ENCODE measurements at places on chromosomes 13 and 19.

DNA sequence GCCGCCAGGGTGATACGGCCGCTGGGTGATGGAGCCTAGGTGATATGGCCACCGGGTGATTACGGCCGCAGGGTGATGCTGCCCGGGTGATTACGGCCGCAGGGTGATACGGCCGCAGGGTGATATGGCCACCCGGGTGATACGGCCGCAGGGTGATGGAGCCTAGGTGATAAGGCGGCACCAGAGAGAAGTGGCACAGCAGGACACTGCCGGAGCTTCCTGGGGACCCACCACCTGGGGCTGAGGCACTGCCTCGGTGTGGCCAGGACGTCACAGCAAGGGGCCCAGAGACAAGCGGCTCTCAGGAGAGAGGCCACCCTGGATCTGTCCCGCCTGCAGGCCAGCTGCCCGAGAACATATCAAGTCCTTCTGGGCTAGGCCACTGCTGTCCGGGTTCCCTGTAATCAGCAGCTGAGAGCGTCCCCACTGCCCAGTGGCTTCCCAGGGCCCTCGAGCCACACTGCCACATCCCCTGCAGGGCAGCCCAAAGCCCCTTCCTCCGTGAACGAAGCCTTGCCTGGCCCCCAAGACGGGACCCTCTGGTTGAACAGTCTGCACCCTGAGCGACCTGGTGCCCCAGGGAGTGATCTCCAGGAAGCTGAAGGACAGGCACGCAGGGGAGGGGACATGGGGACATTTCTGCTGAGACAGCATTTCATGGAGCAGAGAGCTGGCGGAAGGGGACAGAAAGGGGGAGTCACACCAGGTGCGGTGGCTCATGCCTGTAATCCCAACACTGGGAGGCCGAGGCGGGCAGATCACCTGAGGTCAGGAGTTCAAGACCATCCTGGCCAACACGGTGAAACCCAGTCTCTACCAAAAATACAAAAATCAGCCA, 22.1 kb downstream of the ZNF787 start:
- H3K27ac ChIP-seq, result no peak overlapping the region
- no peak overlapping the region for H3K4me3 ChIP-seq
- H3K36me3 ChIP-seq, result peaks cover 22% of the 10 kb centered on the region
- peaks cover 5% of the 10 kb centered on the region for H3K4me1 ChIP-seq

GRCh38 chr19:7665076-7665475, 3.8 kb upstream of the RETN start:
- DNase-seq, result no peak
- H3K27me3 ChIP-seq, result peaks cover 9% of the 10 kb centered on the region
- H3K4me3 ChIP-seq, result no peak overlapping the region
- H3K27ac ChIP-seq, result no peak overlapping the region
- H3K36me3 ChIP-seq, result no peaks in the 10 kb centered on the region
- H3K4me1 ChIP-seq, result peaks cover 4% of the 10 kb centered on the region

- peaks cover 6% of the 10 kb centered on the region for H3K36me3 ChIP-seq
- H3K27me3 ChIP-seq, result no peaks in the 10 kb centered on the region
- peaks cover under 1% of the 10 kb centered on the region for H3K4me1 ChIP-seq
Observed at GRCh38 chr13:97332742-97333141, 101.2 kb upstream of the RAP2A start.

- no peak overlapping the region for H3K4me3 ChIP-seq
- DNase-seq, result no peak
- H3K4me1 ChIP-seq, result peaks cover 2% of the 10 kb centered on the region
- no peaks in the 10 kb centered on the region for H3K36me3 ChIP-seq
- no peak overlapping the region for H3K27ac ChIP-seq
Observed at GRCh38 chr19:18800636-18801035, 9.5 kb upstream of the COMP start.

DNA sequence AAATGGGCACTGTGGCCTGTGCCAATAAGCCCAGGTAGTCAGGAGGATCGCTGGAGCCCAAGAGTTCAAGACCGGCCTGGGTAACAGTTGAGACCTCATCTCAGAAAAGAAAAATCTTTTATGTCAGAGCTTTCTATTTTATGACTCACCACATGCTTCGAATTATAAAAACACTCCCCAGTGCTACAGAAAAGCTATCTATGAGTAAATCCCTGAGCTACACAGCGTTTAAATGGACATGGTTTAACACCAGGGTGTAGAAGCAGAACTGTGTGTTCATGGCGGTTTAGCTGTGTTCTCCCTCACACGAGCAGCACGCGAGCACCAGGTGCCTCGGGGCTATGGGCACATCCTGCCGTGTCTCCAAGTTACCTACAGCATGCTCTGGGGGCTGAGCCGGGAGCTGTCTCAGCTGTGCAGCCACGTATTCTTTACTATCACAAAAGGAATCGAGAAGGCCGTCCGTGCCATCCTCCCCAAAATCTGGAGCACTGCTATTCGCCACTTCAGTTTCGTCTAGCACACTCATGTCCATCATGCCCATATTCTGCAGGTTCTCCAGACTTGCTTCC, 6.7 kb downstream of the SAFB2 start:
- no peak for DNase-seq
- H3K36me3 ChIP-seq, result peaks cover 78% of the 10 kb centered on the region
- H3K27me3 ChIP-seq, result no peaks in the 10 kb centered on the region
- H3K4me3 ChIP-seq, result no peak overlapping the region
- no peak overlapping the region for H3K27ac ChIP-seq

GRCh38 chr19:56142087-56142787, 1.1 kb downstream of the ZNF444 start:
- no peaks in the 10 kb centered on the region for H3K27me3 ChIP-seq
- no peak for DNase-seq
- H3K27ac ChIP-seq, result peak overlapping the region; percentile 22
- peak overlapping the region; percentile 81 for H3K4me3 ChIP-seq

DNA sequence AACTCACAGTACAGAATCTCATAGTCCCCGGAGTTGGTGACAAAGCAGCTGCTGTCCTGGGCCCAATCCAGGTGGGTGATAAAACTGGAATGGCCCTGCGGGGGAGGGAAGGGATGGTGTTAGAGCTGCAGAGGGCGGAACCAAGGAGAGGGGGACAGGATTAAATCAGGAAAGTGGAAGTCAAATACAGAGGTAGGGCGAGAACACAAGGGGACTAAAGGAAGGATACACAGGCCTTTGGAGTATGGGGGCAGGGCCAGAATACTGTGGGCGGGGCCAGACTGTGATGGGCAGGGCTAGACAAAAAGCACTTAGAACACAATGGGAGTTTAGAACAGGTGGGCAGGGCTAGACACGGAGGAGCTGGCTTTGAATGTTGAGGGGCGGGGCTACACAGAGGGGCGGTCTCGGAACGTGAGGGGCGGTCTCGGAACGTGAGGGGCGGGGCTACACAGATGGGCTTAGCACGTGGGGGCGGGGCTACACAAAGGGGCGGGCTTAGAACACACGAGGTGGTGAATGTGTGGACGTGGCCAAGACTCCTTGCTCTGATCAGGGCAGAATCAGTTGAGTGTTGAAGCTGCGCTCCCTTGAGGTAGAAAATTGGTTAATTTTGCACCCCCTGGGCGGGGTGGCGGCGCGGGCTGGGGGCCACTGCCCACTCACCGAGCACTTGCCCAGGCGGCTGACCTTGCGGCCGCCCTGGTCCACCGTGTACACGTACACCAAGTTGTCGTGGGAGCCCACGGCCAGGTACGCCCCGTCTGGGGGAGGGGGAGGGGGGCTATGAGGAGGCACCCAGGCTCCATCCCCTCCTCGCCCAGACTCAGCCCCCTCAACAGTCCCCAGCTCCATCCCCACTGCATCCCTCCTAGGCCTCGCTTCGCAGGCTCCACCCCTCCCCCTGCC, 14.0 kb upstream of the GPR4 start:
- peaks cover 54% of the 10 kb centered on the region for H3K36me3 ChIP-seq
- no peak overlapping the region for H3K4me3 ChIP-seq
- H3K4me1 ChIP-seq, result peaks cover 21% of the 10 kb centered on the region

DNA sequence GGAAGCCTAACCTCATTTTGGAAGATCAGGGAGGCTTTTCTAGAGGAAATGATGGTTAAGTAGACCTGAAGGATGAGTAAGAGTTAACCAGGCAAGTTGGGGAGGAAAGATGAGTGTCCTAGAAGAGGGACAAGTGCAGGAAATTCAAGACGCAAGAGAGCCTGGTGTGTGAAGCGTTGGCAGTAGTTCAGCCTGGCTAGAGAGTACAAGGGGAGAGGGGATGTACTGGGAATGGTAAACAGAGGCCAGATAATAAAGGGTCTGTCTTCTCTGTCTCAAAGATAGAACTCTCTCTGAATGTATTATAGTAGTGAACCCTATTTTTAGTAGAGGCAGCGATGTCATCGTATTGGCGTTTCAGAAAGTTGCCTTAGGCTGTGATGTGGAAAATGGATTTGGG, 9.7 kb downstream of the DPY19L3 start:
- no peak overlapping the region for H3K27ac ChIP-seq
- no peaks in the 10 kb centered on the region for H3K27me3 ChIP-seq
- no peaks in the 10 kb centered on the region for H3K4me1 ChIP-seq
- no peak overlapping the region for H3K4me3 ChIP-seq
- DNase-seq, result no peak

DNA sequence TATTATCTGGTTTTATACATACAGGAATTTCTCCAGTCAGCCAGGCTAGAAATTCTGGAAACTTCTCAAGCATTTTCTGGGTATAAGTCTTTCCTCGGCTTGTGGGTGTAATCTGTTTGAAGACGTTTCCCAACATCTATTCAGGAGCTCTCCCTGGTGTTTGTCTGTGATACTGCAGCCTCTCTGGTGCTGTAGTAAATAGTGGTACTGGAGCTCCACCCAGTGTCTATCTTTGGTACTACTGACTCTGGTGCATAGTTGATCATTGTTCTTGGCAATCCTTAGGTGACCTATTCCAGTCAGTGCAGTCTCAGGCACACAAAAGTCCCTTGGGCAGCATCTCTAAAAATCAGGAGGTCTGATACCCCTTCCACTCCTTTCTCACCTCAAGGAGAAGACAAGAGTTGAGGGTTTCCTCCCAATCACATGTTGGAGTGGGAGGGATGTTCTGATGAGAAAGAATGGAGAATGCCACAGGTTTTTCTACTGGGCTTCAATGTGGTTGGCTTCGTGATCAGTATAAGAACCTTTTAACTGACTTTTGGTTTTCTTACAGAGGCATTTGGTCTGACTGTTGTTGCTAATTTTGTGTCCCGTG, 115.5 kb downstream of the CYSLTR2 start:
- H3K4me3 ChIP-seq, result no peak overlapping the region
- peaks cover 20% of the 10 kb centered on the region for H3K4me1 ChIP-seq
- peak; percentile 84 for DNase-seq
- H3K36me3 ChIP-seq, result peaks cover 5% of the 10 kb centered on the region

DNA sequence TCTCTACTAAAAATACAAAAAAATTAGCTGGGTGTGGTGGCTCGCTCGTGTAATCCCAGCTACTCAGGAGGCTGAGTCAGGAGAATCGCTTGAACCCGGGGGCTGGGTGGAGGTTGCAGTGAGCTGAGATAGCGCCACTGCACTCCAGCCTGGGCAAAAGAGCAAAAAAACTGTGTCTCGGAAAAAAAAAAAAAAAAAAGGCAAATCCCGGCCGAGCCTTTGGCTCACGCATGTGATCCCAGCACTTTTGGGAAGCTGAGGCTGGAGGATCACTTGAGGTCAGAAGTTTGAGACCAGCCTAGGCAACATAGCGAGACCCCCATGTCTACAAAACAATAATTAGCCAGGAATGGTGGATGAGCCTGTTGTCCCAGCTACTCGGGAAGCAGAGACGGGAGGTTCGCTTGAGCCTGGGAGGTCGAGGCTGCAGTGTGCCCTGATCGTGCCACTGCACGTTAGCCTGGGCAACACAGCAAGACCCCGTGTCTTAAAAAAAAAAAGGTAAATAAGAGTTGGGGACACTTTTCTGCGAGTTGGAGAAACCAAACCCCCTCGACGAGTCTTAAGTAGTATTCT, 574 bp upstream of the GPX4 start:
- no peaks in the 10 kb centered on the region for H3K27me3 ChIP-seq
- peaks cover 50% of the 10 kb centered on the region for H3K4me1 ChIP-seq
- peak overlapping the region; percentile 84 for H3K27ac ChIP-seq
- peak overlapping the region; percentile 60 for H3K4me3 ChIP-seq
- no peak for DNase-seq
- H3K36me3 ChIP-seq, result peaks cover 6% of the 10 kb centered on the region

- H3K27ac ChIP-seq, result no peak overlapping the region
- no peaks in the 10 kb centered on the region for H3K4me1 ChIP-seq
- no peak overlapping the region for H3K4me3 ChIP-seq
- no peaks in the 10 kb centered on the region for H3K27me3 ChIP-seq
- no peak for DNase-seq
Observed at GRCh38 chr13:59793107-59793506, 370.6 kb downstream of the DIAPH3 start.

DNA sequence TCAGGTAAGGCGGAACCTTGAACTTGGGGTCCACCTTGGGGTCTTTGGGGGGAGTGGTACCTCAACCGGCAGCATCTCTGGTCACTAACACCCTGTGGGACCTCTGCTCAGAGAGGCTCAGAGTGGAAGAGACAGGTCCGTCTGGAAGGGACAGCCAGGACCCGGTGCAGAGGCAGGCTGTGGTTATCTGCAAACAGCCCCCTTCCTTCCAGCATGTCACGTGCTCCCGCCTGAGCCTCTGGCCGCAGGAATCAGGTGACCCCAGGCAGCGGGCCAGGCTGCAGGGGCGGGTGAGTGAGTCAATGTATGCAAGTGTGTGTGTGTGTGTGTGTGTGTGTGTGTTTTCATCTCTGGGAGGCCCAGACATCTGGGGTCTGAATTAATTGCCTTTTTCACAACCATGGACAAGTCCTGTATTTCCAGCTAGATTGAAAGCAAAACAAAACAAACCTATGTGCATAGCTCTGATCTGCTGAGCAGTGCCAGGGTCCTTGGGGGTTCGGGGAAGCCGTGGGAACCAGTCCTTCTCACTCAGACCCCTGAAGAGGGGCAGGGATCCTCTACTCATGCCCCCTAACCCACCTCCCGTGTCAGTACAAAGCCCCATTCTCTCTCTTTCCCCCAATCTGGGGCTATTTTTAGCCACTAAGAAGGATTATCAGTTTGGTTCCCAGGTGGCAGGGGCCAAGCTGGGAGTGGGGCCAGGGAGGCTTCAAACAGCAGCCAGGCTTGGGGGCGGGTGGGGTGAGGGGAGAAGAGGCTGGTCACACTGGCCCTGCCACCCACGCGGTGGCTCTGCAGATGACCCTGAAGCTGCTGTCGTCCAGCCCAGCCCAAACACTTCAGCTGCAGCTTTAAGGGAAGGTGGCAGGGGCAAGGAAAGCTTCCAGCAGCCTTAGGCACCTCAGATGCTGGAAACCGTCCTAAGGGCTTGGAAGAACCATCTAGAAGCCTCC, 31.4 kb downstream of the CERS4 start:
- H3K4me3 ChIP-seq, result no peak overlapping the region
- H3K27ac ChIP-seq, result no peak overlapping the region
- DNase-seq, result peak; percentile 64
- no peaks in the 10 kb centered on the region for H3K27me3 ChIP-seq

GRCh38 chr13:48562296-48563066, 29.6 kb upstream of the RCBTB2 start:
- H3K4me1 ChIP-seq, result peaks cover 40% of the 10 kb centered on the region
- no peak overlapping the region for H3K4me3 ChIP-seq
- DNase-seq, result peak; percentile 49
- peak overlapping the region; percentile 72 for H3K27ac ChIP-seq

Measured in activated naive CD8-positive, alpha-beta T cell treated with anti-CD3 and anti-CD28 coated beads, Interleukin-2, amount 50 U/mL, for 24 hours (primary cell).